ENCODE measurements at places on chromosomes 4 and X.

- no peak for DNase-seq
Measured at GRCh38 chr4:2484993-2485392, 16.1 kb downstream of the RNF4 start.

DNA sequence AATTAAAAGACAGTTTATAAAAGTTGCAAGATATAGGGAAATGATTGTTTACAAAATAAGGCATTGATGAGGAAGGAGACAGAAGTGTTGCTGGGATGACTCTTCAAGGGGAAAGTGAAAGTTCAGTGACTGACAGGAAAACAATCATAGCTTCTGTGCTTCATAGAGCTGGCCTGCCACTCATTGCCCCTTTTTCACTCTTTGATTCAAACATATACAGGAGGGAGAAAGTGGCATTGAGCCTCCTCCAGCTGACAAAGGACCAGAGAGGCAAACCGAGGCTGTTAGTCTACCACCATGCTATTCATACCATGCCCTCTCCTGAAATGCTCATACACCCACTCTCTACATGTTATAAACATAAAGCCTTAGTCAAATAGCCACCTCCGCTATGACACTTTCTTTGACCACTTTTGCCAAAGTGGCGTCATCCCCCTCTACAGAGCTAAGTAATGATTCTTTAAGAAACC, 79.2 kb upstream of the ATOH1 start:
- DNase-seq, result no peak

DNA sequence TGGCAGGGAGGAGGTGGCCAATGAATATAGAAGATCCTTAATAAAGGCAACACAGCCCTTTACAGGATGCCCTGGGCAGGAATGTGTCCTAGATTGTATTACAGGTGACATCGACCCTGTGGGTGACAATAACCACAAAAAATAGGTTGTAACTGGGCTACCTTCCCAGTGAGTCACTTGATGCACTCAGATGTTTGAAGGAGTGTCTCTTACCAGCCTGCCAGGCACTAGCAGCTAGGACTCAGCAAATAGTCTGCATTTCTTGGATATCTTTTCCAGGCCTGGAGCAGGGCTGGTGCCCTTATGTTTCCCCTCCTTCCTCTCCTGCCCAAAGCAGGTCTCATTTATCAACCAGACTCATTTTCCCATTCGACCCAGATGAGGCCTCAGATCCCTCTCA, 50.9 kb upstream of the TMEM164 start:
- DNase-seq, result no peak

DNA sequence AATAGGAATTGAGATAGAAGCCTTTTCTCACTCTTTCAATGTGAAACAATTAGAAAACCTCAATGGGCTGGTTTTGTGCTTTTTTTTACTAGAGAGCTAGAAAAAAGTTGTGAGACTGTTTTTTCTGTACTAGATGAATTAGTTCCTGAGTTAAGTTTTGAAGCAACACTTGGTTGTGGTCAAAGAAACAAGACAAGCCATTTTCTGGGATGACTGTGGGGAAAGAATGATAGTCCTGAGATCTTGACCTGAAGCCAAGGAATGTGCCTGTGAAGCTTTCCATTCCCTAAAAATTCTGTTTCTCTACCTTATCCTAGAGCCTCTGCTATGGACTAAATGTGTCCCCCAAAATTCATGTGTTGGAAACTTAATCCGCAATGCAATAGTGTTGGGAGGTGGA, 157.8 kb upstream of the TLL1 start:
- no peak for DNase-seq

GRCh38 chr4:174926958-174927357, 8.8 kb downstream of the ADAM29 start:
- no peak for DNase-seq

DNA sequence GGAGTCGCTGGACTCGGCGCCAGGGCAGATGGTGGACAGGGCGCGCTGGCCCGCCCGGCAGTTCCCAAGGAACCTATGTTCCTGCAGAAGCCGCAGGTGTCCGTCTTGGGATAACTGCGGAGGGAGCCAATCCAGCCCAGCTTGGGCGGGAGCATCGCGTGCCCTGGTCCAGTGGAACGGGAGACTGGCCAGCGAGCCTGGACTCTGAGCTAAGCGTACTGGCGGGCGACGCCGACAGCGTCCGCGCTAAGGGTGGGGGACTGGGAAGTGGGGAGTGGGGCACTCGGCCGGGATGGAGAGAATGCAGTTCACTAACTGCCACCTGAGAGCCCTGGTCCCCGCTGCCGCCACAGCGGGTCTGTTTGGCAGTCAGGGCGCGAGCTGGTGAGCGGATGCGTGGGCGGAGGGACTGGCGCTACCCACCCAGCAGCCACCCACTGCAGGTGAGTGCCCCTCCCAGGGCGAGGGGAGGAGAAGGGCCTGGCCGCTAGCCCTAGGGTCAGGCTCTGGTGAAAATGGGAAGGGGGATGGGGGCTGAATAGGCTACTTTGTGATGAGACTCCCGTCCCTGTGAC, 1.3 kb upstream of the MAMLD1 start:
- DNase-seq, result no peak

GRCh38 chr4:101941816-101942358, 151.4 kb downstream of the BANK1 start:
- no peak for DNase-seq

GRCh38 chr4:163284304-163284703, 48.1 kb downstream of the NPY1R start:
- no peak for DNase-seq

DNA sequence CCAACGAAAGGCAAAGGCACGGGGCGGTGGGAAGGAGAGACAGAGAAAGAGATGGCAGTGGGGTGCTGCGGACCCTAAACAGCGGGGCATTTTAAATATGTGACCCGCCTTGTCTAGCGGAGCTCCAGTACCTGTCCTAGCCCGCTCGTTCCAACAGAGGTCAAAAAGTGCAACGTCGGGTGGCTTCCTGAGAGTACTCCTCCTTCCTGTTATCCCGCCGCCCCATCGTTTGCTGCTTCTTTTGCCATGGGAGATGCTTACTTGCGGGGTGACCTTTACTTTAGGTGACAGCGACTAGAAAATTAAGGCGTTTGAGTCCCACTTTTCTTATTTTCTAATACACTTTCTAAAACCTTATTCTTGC, 735 bp downstream of the NRK start:
- no peak for DNase-seq

DNA sequence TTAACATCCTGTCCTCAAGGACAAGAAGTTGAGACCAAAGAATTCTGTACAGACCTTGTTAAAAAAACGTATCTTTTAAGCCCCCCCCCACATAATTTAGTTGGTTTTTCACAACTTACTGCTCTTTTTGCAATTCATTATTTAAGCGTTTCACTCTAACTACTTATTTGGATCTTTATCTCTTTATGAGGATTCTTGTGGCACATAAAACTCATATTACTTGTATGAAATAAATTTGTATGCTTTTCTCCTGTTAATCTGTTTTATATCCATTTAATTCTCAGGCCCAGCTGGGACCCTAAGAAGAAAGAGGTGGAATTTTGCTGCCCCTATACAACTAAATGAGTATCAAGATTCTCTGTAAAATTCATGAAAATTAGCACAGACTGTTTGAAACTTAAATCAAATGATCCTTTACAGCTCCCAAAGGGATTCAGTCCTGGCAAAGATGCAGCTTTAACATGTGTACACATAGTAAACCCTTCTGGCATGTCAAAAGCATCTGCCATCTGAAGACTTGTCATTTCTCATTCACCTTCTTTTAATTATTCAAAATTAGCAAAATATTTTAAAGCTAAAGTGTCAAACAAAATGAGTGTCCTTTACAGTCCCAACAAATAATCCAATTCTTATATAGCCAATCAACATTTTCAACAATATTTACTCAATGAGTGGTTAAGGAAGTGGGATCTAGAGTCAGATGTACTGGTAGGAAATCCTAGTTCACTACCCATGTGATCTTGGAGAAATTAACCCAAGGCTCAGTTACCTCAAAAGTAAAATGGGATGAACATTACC, 17.7 kb downstream of the ARAP2 start:
- DNase-seq, result no peak

- no peak for DNase-seq
Measured at GRCh38 chrX:46463682-46464081, 81.5 kb downstream of the ZNF674 start.

DNA sequence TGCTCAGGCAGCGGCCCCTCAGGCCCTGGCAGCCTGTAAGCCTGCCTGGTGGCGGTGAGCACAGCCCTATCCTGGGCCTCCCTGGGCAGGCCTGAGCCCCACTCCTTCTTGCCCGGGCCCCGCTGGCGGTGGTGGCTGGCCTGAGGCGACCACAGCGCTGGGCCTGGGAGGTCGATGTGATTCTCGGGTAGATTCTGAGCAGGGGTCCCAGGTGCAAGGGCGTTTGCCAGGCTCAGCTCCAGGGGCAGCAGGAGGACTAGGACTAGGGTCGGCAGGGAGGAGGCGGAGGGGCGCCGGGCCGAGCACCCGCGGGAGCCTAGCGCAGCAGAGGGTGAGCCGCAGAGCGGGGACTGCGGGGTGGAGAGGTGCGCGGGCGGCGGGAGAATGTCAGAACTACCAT, 17.0 kb downstream of the FAM9A start:
- DNase-seq, result no peak

DNA sequence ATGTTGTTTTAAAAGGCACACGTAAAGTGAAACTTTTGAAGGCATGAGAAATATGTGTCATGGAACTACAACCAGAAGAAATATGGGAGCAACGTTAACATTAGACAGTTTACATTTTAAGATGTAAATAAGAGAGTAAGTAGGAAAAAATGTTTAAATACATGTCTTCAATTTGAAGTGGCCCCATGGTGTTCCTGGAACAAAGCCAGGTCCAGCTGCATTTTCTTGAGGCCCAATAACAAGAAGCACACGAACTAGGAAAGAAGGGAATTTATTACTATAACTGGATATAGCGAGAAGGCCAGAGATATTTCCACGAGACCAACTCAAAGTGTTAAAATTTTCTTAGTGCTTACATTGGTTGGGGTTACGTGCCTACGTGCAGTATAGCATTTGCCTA, 458.1 kb downstream of the KCTD8 start:
- no peak for DNase-seq

GRCh38 chrX:13101441-13102139, 57.2 kb upstream of the FAM9C start:
- no peak for DNase-seq

GRCh38 chr4:86818211-86818610, 31.0 kb downstream of the SLC10A6 start:
- DNase-seq, result no peak

GRCh38 chr4:37043342-37043741, 201.2 kb upstream of the NWD2 start:
- no peak for DNase-seq

- no peak for DNase-seq
Measured at GRCh38 chrX:38817004-38817703, 15.9 kb downstream of the MID1IP1 start.

DNA sequence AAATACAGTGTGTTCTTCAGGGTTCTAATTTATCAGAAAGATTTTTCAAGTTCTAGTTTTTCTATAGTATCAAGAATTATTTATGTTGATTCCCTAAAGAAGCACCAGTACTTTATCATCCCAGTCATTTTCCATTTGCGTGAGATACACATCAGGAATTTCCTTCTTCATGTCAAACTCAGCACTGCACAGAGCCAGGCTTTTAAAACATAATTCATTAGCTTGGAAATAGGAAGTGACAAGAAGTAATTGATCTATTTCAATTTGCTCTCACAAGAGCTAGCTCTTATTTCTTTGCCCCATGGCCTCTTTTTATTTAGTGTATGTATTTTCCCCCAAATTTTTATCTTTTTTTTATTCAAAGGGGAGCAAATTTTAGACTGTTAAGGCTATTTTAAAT, 13.0 kb upstream of the SLC10A4 start:
- DNase-seq, result no peak

GRCh38 chr4:148477276-148477675, 35.1 kb upstream of the NR3C2 start:
- DNase-seq, result no peak

- DNase-seq, result no peak
Measured at GRCh38 chr4:48149827-48150370, 15.8 kb upstream of the TXK start.

- DNase-seq, result peak; percentile 38
Measured at GRCh38 chr4:9762823-9763475, 18.5 kb upstream of the DRD5 start.

- DNase-seq, result no peak
Measured at GRCh38 chr4:14867847-14868246, 134.4 kb upstream of the CPEB2 start.

GRCh38 chrX:19799319-19800182, 87.8 kb downstream of the SH3KBP1 start:
- DNase-seq, result no peak

DNA sequence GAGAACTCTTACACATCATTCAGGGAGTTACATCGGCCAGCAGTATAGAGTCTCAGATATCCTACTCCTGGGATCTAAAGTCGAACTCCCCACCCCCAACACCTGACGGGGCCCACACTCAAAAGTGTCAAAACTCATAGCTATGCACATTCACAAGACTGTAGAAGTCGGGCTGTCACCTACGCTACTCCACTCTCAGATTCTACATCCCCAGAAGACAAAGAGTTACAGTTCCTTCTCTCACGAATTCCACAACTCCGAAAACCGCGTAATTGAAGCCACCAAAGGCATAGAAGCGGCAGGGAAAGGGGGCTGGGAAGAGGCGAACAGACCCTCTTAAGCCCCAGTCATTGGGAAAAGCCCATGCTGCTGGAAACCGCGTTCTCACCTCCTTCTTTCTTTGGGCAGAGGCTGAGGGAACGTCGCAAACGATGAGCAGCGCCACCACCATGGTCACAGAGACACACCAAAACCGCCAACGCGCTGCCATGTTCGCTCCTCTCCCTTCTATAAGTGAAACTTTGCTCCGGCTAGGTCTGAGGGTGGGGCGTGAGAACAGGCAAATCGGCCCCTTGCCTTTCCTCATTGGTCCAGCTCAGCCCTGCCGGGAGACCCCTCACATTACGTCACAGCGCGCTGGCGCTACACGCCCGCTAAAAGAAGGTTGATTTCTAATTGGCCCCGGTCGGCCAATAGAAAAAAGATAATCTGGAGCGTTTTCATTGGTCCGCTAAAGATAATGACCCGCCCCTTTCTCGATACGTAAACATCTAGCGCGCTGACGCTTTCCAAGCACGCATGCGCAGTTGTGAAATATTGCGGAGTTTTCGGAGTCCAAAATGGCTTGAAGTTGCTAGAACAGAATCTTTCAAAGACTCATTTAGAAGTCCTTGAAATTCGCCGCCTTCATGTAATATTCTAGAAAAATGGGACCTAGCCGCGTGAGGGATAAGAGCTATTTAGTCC, at the start of gene MAGT1:
Gene MAGT1 (minus strand): TSS at position 515 of the 966 bp plus-strand sequence. CDS start 25 bp downstream, at position 490.
- peak; percentile 72 for DNase-seq

DNA sequence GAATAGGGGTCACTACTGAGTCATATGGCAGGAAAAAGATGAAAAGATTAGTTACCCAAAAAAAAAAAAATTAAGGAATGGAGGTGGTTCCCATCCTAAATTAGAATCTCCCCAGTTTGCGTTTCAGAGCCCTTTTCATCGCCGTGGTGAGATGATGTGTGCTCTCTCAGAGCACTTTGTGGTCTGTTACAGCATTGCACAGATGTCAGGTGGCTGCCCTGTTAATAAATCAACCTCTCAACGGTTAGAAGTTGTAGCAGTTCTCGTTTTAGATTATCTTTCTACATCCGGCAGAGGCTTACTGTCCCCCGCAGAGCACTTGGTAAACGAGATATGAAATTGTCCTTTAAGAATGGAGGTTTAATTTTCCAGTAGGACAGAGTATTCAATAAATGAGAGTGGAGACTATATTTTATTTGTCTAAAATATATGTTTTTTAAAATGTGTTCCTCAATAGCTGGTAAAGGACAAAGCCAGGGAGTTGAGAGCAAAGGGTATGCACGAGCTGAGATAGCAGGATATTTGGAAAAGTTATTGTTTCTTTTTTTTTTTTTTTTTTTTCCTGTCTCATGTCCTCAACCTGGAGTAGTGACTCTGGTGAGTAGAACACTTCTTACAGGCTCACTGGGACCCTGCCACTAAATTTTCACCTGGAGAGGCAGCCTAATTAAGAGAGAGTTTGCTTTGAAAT, 26.9 kb downstream of the AFF1 start:
- no peak for DNase-seq
